ENCODE measurements at places on chromosomes 16 and 17.
A peak's percentile ranks its signal among the peaks of the same experiment; 100 is the strongest.

DNA sequence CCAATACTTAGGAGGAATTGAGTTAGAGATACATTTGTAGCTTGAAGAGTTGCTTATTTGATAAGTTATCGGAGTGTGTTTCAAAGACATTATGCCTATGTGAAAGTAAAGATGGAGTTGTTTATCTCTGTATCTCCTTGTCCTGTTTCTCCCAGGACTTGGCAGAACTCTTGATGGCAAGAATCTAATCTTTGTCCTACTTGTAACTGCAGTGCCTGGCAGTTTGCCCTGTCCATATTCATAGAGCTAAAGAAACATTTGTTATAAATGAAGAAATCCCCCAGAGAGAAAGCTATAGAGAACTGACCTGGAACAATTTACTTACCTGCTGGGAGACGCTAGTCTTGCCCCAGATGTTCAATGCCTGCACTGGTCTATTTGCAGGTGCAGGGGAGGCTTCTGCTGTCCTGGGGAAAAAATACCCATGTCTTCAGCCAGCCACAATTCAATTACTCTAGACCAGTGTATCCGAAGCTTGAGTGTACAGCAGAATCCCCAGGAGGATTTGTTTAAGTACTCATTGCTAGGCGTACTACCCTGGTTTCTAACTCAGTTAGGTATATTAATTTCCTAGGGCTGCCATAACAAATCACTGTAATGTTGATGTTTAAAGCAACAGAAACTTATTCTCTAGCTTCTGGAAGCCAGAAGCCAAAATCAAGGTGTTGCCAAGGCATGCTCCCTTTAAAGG, 410.0 kb upstream of the HSBP1 start:
- no peak for DNase-seq

DNA sequence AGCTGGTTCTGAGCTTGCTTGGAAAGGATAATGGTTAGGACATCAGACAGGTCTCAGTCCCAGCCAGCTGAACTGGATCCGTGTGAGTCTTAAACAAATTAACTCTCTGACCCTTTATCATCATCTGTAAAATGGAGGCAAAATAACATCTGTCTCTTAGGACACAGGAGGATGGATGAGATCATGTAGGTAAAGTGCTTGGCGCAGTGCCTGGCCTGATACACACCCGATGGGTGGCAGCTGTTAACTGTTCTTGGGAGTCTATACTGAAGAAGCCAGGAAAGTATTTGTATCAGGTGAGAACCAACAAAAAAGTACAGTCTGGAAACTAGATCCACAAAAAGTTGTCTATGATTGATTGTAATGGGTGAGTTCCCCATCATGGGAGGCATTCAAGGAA, 188.6 kb downstream of the C16orf78 start:
- DNase-seq, result no peak

DNA sequence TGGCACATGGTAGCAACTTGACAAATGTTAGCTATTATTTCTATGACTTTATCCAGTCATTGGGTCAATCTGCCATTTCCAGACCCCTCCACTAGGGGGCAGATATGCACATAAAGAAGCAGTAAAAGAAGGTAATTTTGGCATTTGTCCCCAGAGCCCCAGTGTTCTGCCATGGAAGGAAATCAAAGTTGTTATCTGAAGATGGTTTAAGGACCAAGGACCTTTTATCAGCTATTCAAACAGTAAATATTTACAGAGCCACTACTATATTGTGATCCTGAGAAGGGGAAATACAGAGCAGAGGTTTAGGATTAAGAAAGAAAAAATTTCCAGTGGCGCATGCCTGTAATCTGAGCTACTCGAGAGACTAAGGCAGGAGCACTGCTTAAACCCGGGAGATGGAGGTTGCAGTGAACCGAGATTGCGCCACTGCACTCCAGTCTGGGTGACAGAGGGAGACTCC, 20.0 kb downstream of the TRAF4 start:
- DNase-seq, result peak; percentile 79

DNA sequence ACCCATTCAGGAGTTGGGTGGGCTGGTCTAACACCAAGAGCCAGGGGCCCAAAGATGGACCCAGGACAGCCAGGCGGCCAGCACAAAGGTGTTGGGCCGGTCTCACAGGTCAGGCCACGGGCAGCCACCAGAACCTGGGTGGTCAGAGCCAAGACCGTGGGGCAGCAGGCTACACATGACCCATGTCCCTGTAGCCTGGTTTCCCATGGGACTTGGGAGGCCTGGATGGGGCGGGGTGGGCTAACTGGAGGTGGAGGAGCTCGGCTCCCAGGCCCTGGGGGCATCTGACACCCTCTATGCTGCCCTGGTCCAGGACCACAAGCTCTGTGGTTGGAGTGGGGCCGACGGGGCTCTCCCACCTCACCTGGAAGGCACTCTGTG, 17.2 kb downstream of the CTU2 start:
- DNase-seq, result no peak

- DNase-seq, result no peak
Observed at GRCh38 chr17:74822335-74822938, 37.2 kb downstream of the GRIN2C start.
